Activated CD4-positive, alpha-beta memory T cell treated with anti-CD3 and anti-CD28 coated beads for 36 hours (primary cell): ENCODE measurements at places on chromosomes 2 and 18.
A peak's percentile ranks its signal among the peaks of the same experiment; 100 is the strongest.

DNA sequence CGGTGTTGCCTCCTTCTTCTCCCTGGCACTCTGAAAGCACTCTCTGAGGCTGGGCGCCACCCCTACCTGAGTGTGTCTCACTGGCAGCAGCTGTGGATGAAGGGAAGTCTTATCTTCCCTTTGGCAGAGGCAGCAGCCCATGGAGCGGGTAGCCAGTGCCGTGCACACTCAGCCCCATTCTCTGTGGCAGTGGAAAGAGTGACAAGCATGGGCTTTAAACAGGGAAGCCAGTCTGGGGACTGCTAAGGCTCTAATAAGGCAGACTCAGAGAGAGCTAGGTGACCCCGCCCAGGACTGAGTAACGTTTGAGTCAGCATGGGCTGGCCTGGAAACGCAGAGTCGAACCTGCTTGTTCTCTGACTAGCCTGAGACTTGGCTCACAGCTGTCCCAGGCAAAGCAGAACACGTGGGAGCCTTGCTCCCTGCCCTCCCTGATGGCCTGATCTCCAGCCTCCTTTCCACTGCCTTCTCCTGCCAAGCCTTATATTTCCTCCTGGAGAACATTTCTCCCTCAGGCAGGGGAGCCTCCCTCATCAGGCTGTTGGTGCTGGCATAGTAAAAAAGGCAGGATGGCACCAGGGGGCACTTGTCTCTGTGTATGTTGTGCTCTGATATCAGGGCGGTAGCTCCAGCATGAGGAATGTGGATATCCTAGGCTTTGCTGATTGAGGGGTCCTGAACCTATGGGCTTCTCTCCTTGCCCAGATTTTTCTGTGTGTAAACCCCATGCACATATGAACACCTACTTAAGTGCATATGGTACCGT, 93.9 kb upstream of the LGALSL start:
- peak; percentile 81 for DNase-seq

- DNase-seq = no peak
These were observed 116.3 kb upstream of the HAAO start for GRCh38 chr2:42908518-42909200.

GRCh38 chr2:188798159-188798558, 176.0 kb upstream of the COL3A1 start:
- DNase-seq = no peak

GRCh38 chr2:232214053-232214452, 164.5 kb upstream of the ALPP start:
- DNase-seq = no peak

- DNase-seq = no peak
These were observed 114.7 kb upstream of the CXCR4 start for GRCh38 chr2:136232456-136233172.

GRCh38 chr2:113198790-113199612, 25.2 kb downstream of the PSD4 start:
- DNase-seq = peak; percentile 85

DNA sequence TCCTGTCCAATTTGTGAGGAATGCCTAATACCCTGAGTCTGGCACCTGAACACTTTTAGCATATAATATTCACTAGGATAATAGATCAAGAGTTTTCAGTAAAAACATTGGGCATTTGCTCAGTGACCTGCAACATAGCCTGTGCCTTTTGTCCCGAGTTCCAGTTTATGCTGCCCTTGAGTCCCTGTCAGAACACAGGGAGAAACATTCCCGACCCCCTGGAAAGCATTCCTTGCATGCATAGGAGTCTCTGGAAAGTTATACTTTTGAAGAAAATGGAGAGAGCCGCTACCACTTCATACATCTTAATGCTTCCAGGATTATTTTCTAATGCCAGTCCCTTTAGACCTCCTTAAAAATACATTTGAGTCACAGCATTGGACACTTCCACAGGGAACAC, 107.3 kb downstream of the PLCL1 start:
- DNase-seq = no peak

DNA sequence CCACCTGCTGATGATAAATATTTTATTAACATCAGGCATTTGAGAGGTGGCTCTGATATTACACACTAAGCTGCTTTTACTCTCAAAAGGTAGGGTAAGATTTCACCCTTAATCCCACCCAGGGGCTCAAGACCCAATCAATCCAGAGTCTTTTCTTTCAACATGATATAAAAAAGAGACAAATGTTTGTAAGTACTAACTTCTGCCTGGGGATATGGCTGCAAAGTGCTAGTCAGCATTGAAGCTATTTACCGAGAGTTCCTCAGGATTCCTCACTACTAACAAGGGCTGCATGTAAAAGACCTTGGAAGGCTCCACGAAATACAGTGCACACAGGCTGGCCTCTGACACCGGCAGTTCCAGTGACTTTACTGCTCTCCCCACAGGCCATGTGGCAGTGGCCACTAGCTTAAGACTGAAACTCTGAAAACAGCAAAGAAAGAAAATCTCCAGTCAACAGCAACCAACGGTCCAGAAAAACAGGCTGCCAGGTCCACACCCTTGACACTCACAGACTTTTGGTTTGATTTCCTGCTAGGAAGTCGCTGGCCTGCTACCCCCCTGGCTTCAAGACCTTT, 11.2 kb downstream of the MREG start:
- no peak for DNase-seq

- DNase-seq = no peak
These were observed 67.4 kb upstream of the GALNT5 start for GRCh38 chr2:157190151-157190550.

DNA sequence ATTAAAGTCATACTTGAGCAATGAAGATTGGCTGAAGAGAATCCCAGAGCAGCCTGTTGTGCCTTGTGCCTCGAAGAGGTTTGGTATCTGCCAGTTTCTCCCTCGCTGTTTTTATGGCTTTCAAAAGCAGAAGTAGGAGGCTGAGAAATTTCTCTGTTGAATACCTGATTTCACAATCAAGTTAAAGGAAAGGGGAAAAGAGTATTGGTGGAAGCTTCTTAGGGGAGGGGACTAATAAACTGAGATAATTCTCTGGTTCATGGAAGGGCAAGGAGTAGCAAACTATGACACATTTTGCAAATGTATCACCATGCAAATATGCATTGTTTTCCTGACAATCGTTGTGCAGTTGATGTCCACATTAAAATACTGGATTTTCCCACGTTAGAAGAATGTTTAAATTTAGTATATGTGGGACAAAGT, at the start of gene IL1B:
IL1B (minus strand) TSS at position 85 of the 423 bp plus-strand sequence. CDS start 550 bp downstream, outside the sequence.
- DNase-seq = no peak

- DNase-seq = no peak
These were observed 48.8 kb upstream of the TMEFF2 start for GRCh38 chr2:192243488-192243887.

GRCh38 chr2:37885329-37885993, 39.6 kb upstream of the RMDN2 start:
- no peak for DNase-seq

DNA sequence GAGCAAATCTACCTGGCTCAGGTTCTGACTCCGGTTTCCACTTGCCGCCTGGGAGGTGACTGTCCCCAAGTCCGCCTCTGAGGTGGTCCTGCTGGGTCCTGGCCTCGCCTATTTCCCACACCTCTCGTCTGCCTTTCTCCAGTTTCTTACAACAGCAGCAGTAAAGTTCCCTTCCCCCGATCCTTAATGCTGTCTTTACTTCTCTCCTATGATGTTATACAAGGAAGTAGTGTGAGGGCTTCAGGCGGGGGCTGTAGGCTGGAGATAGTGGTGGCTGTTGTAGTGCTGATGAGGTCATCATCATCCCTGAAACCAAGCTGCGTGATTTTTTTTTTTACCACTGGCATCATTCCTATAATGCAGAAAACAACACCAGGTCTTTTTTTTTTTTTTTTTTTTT, 18.9 kb downstream of the TGIF1 start:
- DNase-seq = no peak

GRCh38 chr18:10234912-10235660, 219.3 kb upstream of the APCDD1 start:
- DNase-seq = no peak

GRCh38 chr2:234422273-234422732, 74.6 kb downstream of the ARL4C start:
- no peak for DNase-seq

- no peak for DNase-seq
These were observed 619.0 kb downstream of the SLC4A3 start for GRCh38 chr2:220246386-220246785.

DNA sequence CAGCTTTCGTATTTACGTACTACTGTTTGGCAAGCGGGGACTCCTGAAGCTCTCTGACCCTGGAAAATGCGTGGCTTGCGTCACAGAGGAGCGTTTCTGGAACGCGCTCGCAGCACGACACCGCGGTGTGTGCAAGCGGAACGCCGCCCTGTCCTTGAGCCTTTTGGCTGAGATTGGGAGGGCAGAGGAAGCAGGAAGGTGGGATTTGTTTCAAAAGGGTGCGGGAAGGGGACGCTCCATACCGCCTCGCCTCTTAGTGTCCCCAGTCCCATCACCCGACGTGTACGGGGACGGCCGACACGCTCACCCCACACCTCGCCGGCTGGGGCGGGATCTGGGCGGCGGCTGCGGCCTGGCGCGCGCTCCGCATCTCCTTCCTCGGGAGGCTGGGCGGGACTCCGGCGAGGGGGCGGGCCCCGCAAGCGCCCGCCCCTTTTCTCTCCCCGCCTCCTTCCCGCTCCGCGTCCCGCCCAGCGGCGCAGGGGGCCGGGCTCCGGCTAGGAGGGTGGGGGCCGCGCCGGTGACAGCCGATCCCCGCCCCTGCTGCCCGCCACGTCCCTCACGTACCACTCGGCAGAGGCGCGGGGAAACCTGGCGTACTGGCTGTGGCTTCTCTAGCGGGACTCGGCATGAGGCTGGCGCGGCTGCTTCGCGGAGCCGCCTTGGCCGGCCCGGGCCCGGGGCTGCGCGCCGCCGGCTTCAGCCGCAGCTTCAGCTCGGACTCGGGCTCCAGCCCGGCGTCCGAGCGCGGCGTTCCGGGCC, at the start of gene PDK1:
PDK1 (plus strand) TSS at position 569 of the 762 bp plus-strand sequence; CDS start at position 630, 61 bp downstream.
- peak; percentile 93 for DNase-seq

- DNase-seq = no peak
These were observed 68.1 kb upstream of the RBMS1 start for GRCh38 chr2:160561551-160562295.

GRCh38 chr18:23237524-23238151, 102.4 kb downstream of the CABLES1 start:
- DNase-seq = peak; percentile 71

DNA sequence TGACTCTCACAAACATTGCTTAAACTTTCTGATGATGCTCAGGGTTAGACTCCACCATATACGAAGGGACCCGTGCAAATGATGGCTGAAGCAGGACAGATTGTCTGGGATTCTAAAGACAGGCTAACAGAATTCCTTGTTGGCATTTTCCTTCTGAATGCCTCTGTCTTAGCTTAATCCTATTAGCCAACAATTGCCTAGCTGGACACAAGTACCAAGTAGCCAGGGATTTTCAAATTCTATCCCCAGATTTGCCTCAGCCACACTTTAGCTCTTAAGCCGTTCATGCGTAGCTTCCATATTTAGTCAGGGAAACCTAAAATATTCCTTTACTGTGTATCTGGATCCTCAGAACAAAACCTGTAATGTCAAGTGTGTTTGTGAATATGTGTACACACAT, 40.0 kb downstream of the COL4A3 start:
- DNase-seq = no peak

DNA sequence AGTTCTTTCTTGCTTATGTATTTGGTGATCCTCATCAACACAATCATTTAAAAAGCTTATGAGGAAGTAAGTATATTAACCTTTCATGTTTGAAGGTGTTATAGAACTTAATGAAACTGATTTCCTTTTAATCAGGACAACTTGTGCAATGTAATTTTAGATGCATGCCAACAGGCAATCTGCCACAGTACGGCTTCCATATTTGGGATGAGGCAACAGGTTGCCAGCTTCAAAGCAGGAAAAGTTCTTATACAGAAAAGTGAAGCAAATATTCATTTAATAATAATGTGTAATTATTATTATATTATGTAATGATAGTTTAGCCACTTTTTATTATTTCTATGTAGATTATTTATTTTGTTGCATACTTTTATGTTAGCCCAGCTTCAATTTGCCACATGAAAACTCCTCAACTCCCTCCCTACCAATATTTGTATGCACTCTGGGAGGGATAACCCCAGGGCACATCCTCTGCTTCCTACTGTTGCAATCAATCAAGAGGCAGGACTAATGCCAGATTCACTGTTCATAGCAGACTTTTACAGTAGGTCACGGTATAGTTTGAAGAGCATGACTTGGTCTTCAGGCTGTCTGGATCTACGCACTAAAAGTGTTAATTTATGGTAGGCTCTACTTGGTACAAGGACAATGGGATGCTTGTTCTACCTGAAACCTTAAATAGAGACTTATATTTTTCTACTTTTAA, 277.2 kb downstream of the AGPS start:
- no peak for DNase-seq

DNA sequence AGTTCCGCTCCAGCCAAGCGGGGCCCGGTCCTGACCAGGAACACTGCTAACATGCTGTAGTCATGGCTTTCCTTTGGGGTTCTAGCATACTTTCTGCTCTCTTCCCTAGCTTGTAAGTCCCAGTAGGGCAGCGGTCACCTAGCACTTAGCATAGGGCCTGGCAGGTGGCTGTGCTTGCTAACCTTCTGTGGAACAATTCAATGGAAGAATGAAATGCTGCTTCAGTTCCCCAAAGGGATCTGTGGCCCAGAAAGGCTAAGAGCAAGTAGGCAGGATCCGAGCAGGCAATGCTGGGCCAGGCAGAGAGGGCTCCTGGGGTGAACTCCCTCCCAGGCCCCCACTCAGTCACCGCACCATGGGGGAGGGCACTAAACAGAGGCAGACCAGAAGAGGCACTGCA, 266.8 kb downstream of the CELF4 start:
- DNase-seq = no peak

DNA sequence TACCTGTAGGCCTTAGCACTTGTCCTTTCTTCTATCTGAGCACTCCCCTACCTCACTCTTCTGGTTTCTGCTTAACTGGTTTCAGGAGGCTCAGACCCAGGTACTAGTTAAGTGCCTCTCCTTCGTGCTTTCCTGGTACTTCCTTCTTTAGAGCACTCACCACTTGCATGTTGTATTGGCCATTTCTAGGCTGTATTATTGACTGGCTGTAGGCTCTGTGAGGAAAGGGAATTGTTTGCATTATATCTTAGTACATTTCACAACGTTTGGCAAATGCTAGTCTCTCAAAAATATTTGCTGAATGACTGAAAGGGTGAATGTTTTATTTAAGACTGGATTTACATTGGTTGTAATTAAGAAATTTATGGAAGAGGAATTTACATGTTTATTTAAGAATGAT, 36.0 kb upstream of the SCN1A start:
- no peak for DNase-seq
